CD4-positive, alpha-beta T cell treated with Interleukin-6 for 4 hours (primary cell): ENCODE measurements at places on chromosomes 12 and 14.

DNA sequence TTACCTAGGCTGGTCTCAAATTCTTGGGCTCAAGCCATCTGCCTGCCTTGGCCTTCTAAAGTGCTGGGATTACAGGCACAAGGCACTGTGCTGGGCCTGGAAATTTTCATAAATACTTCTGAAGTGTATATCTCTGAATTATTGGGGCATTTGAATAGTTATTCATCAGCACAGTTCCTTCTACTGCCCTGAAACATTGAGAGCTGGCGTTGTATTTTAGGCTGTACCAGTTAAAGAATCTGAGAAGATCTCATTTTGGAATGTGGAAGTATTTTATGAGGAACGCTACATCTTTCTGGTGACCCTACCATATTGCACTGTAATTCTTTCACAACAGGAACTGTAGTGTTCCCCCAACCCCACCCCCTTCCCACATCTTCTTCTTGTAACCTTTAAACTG, 349.0 kb upstream of the RGS6 start:
- DNase-seq, result no peak

DNA sequence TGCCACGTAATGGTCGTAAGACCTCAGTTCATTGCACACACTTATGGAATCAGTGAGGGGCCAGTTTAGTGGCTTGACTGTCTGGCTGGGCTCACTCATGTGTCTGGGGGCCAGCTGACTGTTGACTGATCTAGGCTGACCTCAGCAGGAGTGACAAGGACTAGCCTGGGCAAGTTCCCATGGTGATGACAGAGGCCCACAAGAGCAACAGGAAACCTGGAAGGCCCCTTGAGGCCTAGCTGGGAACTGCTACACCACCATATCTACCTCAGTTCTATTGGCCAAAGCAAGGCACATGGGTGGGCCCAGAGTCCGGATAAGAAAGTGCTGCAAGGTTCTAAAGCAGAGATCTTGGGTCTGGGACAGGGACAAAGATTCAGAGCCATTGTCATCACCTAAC, 21.3 kb upstream of the RFLNA start:
- no peak for DNase-seq

- DNase-seq, result no peak
Observed at GRCh38 chr12:126355346-126355745, 1290.1 kb downstream of the AACS start.

DNA sequence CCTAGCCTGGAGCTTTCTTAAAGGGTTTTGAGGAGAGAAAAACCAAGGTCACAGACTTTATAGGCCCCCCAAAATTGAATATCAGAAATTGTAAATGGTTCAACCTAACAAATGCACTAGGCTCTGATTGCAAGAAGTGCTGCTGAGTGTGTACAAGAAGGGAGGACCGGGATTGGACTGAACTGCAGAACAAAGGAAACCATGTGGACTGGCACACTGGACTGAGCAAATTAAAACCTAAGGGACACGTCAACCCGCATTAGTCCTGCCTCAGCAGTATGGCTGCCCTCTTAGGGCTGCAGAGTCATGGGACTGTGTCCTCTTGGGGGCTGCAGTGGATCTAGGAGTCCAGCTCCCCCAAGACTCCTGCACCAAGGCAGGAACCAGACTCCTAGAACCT, 842 bp upstream of the CISTR start:
- no peak for DNase-seq
